Stimulated activated CD8-positive, alpha-beta memory T cell treated with anti-CD3 and anti-CD28 coated beads, Interleukin-4, amount 100 ng/mL, for 1 hour (primary cell): ENCODE measurements at places on chromosomes 12 and 14.
A peak's percentile ranks its signal among the peaks of the same experiment; 100 is the strongest.

- no peak for DNase-seq
Measured at GRCh38 chr12:3117144-3117581, 40.0 kb downstream of the TSPAN9 start.

- peak; percentile 47 for DNase-seq
Measured at GRCh38 chr12:109432842-109433304, 44.2 kb downstream of the KCTD10 start.

DNA sequence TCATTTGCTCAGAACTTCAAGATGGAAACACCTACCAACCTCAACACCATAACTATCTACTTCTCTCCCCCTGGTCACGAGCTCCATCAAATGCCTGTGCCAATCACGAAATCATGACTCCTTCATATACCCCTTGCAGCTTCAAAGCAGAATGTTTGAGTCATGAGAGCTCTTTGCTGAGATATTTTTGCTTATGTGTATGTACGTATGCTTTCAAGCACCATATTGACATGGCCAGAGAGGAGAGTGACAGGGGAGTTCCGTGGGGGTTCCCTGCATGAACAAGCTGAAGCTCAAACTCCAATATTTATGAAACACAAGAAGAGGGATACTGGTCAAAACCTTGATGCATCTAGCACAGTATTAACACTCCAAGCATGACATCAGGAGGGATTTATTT is 374.4 kb downstream of the DPF3 start:
- no peak for DNase-seq

- no peak for DNase-seq
Measured at GRCh38 chr12:95088379-95088778, 15.0 kb upstream of the NR2C1 start.

DNA sequence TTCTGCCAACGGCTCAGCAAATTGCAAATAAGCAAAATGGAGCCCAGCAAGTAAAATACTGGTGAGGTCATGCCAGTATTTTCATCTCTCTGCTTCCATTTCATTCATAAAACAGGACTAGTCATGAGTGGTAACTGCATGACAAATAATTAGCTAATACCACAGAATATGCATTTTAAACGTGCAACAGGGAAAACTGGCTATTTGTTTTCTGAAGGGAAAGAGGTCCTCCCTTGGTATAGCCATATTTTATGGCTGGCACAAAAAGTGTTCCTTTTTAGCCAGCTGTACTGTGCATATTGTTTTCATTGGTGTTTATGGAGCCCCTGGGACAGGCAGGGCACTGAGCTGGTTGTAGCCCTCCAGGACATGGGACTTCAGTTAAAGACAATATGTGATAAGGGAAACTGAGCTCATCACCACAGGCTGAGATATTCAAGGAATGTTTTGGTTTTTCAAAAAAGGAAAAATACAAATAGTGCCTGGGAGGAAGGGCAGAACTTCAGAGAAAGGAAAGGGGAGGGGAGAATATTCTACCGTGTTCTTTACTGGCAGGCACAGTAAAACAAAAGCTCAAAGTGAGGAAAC is 26.1 kb upstream of the FOXN3 start:
- DNase-seq, result no peak

- DNase-seq, result no peak
Measured at GRCh38 chr12:91172096-91172495, 10.5 kb downstream of the DCN start.

DNA sequence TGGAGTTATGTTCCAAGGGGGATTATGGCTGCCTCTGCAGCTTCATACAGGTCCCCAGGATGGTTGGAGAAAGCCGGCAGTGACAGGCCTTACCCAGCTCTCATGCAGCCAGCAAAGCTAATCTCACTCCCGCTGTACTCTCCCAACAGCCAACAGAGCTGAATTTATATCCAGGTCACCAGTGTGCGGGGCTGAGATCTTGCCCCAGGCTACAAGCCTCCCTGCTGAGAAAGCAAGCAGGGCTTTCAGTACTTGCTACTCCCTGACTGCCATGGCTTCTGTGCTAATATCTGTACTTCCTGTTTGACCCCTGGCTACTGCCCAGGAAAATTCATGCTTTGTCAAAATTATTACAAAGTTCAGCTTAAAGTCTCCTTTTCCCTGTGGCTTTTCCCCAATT is 92.9 kb downstream of the ATP23 start:
- DNase-seq, result no peak

- no peak for DNase-seq
Measured at GRCh38 chr14:101187816-101188570, 284.5 kb upstream of the RTL1 start.

DNA sequence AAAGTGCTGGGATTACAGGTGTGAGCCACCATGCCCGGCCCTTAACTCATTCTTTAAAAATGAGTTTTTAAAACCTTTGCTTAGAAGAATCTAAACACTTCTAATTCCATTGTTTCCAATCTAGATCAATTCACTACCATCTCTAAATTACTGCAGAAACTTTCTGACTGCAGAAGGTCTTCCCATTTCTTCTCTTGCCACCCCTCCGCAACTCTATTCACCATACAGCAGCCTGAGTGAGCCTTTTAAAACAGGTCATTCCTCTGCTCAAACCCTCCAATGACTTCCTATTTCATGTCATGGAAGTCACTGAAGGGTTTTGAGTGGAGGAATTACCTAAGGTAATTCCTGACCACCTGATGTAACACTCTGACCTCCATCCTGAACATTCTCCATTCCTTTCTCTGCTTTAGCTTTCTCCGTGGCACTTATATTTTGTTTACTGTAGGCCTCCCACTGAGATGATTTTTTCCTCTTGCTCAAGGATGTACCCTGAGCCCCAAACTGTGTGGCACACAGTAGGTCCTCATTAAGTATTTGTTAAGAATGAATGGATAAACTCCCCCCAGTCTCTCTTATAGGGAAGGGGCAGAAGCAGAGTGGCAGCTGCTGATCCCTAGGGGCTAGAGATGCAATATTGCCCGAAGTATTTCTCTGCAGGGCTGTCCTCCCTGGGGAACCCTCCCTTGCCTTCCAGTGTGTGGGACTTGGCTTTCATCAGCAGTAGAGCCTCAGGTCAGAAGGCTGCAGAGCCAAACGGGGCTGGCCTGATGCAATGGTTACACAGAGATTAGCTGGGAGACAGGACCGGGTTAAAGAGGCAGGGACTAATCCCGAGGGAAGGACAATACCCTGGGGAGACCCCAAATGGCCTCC is 1.2 kb downstream of the DDIT3 start:
- no peak for DNase-seq

DNA sequence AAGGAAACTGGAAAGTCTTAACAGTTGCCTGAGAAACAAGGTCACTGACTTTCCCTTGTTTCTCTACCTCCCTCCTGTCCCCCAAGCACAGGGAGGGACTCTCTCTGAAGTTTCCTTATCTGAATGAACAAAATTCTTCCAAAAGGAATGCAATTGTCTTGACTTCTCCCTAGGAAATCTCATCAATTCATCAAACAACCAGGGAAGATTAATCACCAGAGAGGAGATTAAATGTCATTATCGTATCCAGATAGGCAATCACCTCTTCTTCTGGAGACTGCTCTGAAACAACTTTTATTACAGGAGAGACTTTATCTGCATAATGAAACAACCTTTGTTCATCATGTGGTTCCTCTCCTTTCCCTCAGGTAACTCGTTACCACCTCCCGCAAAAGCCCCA is 431.4 kb downstream of the SLC16A7 start:
- no peak for DNase-seq

- DNase-seq, result no peak
Measured at GRCh38 chr12:27535318-27535717, 11.3 kb downstream of the PPFIBP1 start.

DNA sequence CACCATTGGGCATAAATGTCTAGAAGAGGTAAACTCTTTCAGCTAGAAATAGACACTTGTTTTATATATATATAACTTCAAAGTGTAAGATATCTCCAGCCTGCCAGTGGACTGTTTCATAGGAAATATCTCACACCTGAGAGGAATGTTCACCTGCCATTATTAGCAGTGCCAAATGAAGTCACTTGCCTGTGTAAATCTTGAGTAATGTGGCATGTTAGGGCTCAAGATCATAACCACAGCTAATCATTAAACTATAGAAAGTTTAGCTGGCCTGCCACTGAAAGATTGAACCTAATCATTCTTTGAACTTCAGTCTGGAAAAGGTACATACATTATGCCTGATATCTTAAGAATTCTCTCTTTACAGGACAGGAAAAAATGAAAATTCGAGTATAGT is 25.5 kb upstream of the KCNJ8 start:
- DNase-seq, result no peak

DNA sequence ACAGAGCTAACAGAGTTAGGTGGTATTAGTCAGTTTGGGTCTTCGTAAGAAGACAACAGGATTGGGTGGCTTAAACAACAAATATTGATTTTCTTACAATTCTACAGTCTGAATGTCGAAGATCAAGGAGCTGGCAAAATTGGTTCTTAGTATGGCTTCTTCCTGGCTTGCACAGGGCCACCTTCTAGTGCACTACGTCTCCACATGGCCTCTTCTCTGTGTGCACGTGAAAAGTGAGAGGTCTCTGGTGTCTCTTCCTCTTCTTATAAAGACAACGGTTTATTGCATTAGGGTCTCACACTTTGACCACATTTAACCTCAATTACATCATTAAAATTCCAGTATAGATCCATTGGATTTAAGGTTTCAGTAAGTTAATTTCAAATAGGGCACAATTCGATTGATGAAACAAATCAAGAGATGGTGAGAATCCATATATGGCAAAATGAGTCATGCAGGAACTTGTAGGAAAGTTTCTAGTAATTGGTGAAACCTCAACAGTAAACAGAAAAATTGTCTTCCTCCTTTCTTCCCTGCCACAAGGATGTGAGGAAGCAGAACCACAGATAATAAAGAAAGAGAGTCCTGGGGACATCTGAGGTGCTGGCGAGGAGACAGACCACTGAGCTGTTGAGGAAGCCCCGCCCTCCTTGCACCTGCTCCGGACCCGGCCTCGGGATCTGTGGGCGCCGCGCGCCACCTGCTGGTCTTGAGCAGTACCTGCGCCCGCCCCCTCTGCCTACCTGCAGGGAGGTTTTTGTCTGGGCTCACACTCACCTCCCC is 846.7 kb downstream of the TMEM121 start:
- peak; percentile 59 for DNase-seq

DNA sequence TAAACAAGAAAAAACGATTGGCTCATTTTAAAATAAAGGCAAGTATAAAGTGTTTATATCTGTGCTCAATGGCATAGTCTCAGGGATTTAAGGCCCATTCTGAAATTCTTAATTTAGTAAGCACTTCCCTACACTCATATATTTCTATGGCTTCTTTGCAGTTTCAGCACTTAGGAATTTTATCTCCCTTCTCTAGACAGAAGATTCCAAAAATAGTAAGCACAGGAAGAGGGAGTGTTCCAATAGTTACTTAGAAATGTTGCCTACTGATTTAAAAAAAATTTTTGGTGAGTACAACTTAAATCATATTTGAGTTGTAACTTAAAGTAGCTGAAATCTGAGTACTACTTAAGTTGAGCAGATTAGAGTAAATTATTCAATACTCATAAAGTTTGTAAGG is 19.8 kb downstream of the INSM2 start:
- DNase-seq, result no peak

- no peak for DNase-seq
Measured at GRCh38 chr14:44699391-44699790, 192.3 kb upstream of the FSCB start.

- DNase-seq, result no peak
Measured at GRCh38 chr14:51852541-51852940, 7.9 kb upstream of the GNG2 start.

GRCh38 chr12:105562199-105562971 is 231.9 kb downstream of the C12orf75 start:
- DNase-seq, result no peak
